Globus pallidus (tissue), 1 donor: ENCODE measurements at places on chromosomes 13 and 19.

DNA sequence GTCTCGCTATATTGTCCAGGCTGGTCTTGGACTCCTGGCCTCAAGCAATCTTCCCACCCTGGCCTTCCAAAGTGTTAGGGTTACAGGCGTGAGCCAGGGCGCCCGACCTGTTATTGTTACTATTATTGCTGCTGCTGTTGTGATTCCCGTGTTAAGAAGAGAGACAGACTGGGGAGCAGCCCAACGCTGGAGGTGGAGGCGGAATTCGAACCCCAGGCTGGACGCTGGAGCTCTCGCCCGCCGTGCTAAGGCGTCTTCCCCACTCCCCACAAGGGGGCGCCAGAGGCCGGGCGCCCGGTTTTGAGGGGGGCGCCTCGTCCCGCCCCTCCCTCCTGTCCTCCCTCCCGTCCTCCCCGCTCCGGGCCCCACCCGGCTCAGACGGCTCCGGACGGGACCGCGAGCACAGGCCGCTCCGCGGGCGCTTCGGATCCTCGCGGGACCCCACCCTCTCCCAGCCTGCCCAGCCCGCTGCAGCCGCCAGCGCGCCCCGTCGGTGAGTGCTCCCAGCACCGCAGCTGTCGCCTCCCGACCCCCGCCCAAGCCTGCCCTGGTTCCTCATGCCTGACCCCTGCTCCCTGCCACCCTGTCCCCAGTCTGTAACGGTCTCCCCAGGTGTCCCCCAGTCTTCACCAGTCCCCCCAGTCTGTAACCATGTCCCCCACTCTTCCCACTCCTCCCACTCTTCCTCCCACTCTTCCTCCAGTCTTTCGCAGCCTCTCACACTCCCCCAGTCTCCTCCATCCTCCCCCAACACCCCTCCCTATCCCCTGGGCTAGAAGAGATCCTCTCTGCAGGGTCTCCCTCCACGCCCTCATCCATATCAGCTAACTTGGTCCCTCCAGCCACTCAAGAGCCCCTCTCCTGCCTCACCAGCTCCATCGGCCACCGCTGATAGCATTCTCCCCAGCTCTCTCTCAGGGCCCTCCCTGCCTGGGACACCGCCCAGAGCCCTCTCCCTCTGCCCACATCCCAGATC, at the start of gene EHD2:
Gene EHD2, plus strand, starts transcription at position 377 of the 976 bp plus-strand sequence. CDS start 3,191 bp downstream, outside the sequence.
- no peak for DNase-seq

DNA sequence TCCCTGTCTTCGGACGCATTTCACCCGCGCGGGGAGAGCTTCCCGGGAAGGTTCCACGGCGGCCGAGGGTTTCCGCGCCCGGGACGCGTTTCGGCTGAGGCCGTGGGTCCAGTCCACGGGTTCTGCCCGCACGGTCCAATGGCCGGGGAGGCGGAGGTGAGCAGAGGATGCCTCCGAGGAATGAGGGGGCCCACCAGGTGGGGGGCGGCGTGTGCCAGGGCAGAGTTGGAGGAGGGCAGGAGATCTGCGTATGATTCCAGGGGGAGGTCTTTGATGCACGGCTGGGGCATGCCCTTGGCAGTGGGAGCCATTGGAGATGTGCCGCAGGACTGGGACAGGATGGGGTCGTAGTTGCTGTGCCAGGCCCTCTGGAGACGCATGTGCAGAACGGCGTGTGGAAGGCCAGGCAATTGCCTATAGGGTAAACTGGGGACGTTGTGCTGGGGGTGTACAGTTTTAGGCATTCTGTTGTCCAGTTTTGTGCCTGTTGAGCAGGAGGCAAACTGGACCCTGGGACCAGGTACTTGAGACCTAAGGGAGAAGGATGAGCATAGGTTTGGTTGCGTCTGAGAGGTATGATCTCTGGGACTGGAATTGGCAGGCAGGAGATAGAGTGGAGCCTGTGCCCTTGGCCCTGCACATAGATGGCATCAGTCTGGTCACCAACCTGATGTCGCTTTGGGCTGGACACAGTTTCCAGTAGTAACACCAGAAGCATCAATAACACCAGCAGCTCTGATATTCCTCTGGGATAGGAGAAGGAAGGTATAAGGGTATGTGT, 751 bp downstream of the ZNF584 start:
- no peak for DNase-seq

DNA sequence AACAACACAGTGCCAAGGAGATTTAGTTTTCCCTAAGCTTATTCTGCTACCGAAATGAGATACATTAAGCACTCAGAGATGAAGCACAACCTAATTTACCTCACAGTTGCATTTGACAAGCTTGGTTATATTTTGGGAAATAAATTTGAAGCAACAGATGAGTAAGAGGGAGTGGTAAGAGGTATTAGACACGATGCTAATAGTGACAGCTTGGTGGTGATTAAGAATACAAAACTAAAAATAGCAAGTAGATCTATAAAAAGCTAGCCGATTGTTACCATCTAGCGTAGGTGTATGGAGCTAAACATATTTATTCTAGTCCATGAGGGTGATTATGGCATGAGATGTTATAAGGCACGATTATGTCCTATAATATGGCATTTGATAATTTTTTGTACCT, 208.5 kb downstream of the PCCA start:
- DNase-seq = no peak

DNA sequence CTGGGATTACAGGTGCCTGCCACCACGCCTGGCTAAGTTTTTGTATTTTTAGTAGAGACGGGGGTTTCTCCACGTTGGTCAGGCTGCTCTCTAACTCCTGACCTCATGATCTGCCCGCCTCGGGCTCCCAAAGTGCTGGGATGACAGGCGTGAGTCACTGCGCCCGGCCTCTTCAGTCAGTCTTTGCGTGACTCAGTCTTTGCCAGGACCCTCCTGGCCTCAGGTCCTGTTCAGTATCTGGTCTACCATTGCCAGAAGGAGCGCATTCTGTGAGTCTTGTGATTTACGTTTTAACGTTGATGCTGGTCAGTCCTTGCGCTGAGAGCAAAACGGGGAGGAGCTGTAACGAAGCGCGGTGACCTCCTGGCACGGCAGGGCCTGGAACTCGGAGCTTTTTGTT, 7.6 kb upstream of the HMG20B start:
- no peak for DNase-seq

DNA sequence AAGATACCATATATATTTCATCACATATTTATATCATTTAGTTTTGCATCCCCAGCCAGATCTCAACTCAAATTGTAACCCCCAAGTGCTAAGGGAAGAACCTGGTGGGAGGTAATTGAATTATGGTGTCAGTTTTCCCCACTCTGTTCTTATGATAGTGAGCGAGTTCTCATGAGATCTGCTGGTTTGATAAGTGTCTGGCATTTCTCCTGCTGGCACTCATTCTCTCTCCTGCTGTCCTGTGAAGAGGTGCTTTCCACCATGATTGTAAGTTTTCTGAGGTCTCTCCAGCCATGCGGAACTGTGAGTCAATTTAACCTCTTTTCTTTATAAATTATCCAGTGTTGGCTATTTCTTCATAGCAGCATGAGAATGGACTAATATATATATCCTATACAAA, 462.5 kb upstream of the SLITRK5 start:
- no peak for DNase-seq

DNA sequence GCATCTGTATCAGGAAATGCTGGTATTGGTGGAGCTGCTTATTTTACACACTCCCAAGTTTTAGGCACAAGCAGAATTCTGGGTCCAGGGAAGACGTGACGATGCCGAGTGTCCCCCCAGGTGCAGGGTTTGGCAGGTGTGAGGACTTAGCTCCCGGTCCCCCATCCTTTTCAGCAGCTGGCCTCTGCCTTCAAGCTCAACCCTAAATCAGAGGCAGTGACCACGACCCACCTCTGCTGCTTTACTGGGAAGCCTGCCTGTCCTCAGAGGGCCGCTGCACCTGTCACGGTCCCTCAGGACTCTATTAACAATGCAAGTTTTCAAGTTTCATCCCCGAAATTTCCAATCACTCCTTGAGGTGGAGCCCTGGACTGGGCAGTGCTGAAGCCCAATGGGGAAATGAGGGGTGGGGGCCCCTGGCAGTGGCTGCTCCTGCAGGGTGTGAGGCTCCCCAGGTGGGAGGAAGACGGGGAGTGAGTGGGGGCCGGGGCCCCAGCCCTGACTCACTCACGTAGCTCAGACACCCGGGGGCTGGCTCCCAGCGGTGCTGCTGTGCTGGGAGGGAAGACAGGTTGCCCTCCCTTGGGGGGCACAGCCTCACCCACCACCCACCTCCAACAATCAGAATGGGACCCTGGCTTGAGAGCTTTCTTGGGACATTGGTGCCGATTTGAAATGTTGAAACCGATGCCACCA, 92.6 kb upstream of the MCF2L start:
- DNase-seq = no peak
